ENCODE measurements at places on chromosomes 4 and X. TPM values are rescaled to one million over a fixed set of nuclear protein-coding genes. Genes with fewer than 3 reads are reported as not detected.

MORC4 gene
- total RNA-seq = 16.3 TPM

TMEM150C gene
- 5.9 TPM for total RNA-seq

PGAM4 gene
- not detected for total RNA-seq

POLR2B gene
- 65.8 TPM for total RNA-seq

Data from upper lobe of right lung (tissue), 1 donor.